Epithelial cell of proximal tubule (primary cell): ENCODE measurements at places on chromosomes 2 and 18.

GRCh38 chr2:9627310-9627709 lies 3.5 kb downstream of the YWHAQ start:
- DNase-seq = no peak

DNA sequence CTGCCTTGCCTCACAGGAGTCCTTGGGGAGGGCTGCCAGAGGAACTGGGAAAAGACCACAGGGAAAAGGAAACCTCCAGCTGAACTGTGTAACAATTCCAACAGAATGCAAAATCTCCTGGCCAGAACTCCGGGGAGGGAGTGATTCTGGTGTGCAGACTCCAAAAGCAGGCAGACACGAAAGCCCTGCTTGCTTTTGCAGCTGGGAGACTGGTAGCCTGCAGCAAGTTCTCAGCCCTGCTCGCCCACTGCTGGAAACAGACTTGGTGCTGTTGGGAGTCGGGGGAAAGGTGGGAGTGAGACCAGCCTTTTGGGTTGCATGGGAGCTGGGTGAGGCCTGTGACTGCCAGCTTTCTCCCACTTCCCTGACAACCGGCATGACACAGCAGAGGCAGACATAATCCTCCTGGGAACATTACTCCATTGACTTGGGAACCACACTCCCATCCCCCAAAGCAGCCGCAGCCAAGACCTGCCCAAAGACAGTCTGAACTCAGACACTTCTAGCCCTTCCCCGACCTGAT lies 26.0 kb upstream of the NMI start:
- no peak for DNase-seq

GRCh38 chr18:55387139-55387984 lies 200.6 kb downstream of the TCF4 start:
- no peak for DNase-seq

DNA sequence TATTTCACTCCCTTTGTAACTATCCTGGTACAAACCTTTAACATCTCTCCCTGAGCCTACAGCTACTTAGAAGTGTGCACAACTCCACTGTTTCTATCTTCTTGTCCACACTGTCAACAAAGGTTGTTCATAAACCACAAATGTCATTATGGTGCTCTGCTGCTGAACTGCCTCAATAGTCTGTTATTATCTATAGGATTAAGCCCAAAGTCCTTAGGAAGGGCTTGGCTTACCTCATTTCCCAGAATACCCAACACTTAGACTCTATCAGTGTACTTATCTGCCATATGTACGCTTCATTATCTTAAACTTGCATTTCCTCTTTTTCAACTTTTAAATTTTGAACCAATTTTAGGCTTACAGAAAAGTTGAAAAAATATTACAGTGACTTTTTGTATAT lies 94.2 kb downstream of the HNMT start:
- no peak for DNase-seq

- DNase-seq = no peak
These were observed 138.6 kb upstream of the NDUFV2 start for GRCh38 chr18:8963876-8964275.

- DNase-seq = no peak
These were observed 218.0 kb downstream of the IRS1 start for GRCh38 chr2:226581661-226582060.

- DNase-seq = peak; percentile 13
These were observed 44.5 kb downstream of the MAPRE2 start for GRCh38 chr18:35085450-35086380.

GRCh38 chr2:50558182-50558581 lies 473.8 kb downstream of the NRXN1 start:
- no peak for DNase-seq

DNA sequence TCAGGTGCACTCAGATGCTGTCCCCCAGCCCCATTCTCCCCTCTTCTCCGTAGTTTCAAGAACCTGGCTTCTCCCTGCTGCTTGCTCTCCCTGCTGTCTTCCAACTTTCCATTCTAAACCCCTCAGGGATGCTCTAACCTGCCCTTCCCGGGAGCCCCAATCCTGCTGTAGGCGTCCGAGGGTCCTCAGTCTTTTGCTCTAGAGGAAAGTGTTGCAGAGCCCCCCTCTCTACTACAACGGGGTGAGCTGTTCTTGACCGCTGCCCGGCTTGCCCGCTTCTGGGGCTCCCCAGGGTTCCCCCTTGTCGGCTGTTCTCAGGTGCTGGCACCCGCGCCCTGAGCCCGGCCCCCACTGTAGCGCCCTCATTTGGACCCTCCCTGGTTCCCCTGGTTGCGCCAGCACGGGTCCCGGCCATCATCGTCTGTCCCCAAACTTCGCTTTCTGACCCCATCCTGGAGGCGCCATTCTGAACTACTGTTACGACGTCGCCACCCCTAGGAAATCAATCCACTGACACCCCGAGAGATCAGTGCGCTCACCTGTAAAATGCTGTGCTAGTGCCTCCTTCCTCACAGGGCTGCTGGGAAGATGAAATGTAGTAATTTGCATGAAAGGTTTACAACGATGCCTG lies 31.9 kb upstream of the REG3G start:
- DNase-seq = no peak

DNA sequence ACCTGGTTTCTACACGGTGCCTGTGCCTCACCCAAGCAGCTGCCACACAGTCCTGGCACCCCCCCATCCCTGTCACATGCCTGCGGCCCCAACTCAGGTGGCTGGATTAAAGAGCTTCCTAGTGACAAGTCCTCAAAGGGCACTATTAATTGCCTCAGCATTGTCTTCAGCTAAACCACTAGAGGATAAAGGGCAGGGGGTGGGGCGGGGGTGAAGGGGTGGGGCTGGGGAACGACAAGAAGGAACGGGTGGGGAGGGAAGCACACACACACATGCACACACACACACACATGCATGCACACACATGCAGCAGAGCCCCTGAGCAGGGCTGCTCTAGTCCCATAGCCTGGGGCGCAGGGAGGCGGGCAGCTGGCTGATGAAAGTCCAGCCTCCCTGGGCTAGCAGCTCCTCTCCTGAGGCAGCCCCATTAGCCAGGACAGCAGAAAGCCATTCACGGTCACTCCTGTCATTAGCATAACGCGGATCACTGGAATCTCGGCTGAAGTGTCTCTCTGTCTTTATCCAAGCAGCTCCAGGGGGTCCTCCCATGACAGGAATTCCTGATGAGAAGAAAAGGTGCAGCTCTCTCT lies 7.4 kb upstream of the TEX261 start:
- no peak for DNase-seq

GRCh38 chr2:85772841-85773491 lies 19.2 kb downstream of the ATOH8 start:
- DNase-seq = no peak

DNA sequence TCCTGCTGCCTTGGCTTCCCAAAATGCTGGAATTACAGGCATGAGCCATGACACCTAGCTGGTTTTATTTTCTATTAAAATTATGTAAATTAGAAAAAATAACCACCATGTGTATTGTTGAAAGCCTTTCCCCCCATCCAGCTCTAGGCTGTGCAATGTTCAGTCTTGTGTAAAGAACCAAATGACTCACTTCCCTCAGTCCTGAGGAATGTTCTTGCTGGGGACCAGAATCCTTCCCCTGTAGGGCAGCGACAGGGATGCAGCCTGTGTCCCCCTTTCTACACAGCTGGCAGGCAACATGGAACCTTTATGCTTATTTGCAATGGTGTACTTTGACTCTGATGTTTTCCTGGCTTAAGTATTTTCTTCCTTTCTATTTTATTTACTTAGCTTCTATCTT lies 29.4 kb downstream of the AOX1 start:
- DNase-seq = peak; percentile 70

- DNase-seq = peak; percentile 47
These were observed 98.3 kb upstream of the ID2 start for GRCh38 chr2:8583400-8584173.

DNA sequence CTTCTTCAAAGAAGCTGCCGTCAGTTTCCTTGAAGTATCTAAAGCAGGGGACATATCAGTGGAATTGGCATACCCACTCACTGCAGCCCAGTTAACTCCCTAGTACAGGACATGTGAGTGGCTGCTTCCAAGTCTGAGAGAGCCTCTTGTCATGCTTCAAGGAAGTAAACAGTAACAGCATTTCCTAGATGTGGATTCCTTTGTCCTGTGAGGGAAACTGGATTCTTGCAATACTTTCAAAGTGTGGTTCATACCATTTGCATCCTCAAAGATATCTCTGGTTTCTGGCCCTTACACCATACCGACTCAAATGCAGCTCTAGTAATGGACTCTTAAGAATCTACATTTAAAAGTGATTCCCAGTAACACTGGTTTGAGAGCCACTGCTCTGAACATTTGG lies 87.2 kb downstream of the ESCO1 start:
- DNase-seq = no peak

- peak; percentile 80 for DNase-seq
These were observed 19.5 kb downstream of the GPR45 start for GRCh38 chr2:105261061-105261460.

GRCh38 chr2:235230821-235231601 lies 262.8 kb upstream of the AGAP1 start:
- DNase-seq = no peak

DNA sequence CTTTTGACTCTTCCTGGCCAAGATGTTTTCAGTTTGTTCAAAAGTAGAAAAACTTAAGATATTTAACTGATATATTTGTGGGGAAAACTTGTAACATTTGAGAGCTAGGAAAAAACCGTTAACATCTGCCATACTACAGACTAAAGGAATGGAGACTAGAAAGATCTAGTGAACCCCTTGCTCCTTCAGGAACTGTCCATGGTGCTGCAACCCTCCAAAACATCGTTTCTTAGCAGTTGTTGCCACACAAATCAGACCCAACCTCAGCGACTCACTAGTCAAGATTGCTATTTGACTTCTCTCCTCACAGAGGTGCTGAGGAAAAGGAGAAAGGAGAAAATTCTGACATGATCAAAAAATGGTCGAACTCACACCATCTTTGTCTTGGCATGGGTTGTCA lies 393.8 kb upstream of the LYPD1 start:
- DNase-seq = no peak

DNA sequence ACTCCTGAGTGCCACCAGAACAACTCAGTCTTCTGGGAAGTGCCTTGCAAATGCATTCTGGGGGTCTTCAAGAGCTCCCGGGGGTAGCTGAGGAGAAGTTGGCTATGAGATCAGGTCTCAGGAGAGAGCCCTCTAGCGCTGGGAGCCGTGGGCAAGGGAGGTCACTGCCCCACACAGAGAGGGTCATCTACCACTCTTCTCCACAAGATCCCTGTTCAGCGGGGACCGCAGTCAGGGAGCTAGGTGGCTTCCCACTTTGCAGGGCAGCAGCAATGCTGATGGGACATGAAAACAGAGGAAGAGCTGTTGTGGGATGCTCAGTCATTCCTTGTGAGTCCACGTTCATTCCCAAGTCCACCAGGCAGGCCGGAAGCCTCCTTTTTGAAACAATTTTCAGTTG lies 66.6 kb downstream of the ACKR3 start:
- no peak for DNase-seq

- no peak for DNase-seq
These were observed 277.3 kb downstream of the LRATD1 start for GRCh38 chr2:14909795-14910194.

- no peak for DNase-seq
These were observed 183.4 kb upstream of the FN1 start for GRCh38 chr2:215619022-215619958.

- no peak for DNase-seq
These were observed 47.1 kb downstream of the LAMA1 start for GRCh38 chr18:7070466-7070865.

DNA sequence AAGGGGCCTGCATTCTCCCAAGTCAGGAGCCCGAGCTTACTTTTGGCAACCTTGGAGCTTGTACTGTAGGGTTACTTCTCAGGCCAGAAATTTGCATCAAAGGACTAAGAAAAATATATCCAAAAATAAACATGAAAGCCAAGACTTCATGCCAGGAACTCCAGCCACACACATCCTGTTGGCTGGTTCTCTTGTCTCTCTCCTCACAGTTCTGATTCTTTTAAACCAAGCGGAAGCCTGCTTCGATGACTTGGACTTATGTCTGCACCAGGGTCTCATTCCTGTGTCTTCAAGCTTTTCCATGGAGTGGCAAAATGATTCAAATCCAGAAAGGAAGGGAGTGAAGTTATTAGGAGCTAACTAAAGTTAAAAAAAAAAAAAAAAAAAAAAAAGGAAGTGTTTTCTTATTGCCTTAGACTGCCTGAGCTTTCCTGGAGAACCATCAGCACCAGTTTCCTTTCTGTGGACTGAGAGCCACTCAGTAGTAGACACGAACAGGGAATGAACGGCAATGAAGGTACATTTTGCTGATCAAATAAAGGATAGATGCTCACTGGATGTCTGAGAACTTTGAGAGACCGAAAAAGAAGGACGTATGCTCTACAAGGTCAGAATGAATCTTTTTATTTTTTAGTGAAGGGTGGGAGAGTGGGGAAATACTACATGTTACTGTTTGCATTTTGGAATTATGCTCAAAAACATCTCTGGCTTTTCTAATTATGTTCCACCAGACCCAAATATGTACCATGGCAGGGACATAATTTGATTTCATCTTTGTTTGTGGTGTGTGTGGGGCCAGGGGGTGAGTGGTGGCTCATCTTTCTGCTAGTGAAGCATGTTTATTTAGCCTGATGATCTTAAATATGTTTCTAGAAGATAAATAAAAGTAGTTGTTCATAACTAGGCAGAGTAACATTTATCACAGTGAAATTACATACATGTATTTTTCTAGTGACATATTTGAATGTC lies 86.0 kb downstream of the RAPGEF4 start:
- no peak for DNase-seq

DNA sequence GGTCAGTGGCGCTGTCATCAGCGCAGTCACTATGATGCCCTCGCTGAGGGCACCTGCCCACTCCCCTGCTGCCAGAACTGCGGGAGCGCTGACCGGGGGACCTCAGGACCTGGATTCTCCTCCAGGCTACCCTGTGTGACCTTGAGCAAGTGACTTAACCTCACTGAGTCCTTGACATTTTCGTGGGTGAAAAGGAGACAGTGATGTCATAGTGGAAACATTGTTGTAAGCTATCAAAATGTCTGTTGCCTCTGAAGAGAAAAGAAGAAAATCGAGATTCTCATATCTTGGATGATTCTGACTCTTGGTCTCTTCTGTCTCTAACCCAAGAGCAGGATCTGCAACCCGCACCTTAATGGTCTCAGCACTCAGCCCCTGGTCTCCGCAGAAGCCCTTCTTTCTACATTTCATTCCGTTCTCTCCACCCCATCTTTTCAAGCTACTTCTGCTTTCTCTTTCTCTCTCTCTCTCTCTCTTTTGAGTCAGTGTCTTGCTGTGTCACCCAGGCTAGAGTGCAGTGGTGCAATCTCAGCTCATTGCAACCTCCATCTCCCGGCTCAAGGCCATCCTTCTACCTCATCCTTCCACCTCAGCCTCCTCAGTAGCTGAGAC lies 978 bp upstream of the TUBA4A start:
- DNase-seq = no peak

GRCh38 chr18:34740101-34740500 lies 30.0 kb downstream of the DTNA start:
- no peak for DNase-seq

GRCh38 chr2:226970362-226970761 lies 134.5 kb downstream of the RHBDD1 start:
- no peak for DNase-seq

DNA sequence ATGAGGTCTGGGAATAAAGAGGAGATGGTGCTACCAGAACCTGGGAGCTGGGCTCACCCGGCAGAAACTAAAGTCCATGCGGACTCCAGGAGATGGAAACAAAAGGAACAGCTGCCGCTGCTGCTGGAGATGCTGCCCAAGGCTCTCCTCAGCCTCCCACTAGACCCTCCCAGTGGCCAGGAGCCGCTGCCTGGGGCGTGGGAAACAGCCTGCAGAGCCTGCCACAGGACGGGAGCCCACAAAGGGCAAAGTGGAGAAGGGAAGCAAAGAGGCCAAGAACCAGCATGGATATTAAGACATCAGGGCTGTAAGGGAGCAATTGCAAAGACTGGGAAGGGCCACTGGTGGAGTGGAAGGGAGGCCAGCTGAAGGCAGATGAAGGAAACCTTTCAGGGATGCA lies 179.6 kb downstream of the NCK2 start:
- no peak for DNase-seq
